ENCODE measurements at places on chromosomes 1 and 21.

DNA sequence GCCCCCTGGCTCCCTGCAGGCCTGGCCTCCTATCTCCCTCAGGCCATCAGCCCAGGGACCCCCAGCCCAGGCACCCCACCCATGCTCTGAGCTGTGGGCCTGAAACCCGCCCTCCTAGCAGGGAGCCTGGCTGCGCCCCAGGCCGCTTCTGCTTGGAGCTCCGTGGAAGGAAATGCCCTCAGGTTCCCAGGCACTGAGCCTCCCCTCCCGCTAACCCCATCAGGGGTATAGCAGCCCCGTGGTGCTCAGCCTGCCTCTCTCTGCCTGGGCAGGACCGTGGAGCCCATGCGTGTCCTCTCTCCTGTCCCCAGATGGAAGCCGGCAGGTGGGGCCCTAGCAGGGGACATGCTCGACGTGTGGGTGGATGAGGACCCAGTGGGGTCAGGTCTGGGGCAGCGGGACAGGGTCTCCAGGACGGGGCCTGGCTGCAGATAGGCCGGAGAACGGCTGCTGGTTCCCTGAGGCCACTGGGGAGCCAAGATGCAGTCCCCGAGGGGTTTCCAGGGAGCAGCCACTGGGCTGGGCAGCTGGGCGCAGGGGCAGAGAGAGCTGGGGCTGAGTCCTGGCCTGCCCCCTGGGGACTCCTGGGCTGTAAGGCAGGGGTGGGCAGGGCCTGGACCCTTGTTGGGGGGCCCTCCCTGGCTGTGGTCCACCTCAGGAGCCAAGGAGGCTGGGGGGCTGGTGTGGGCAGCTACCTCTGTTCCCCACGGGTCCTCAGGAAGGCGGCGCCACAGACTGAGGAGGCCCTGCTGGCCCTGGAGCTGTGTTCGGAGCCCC is 75.5 kb downstream of the MORN1 start:
- DNase-seq, result no peak

GRCh38 chr1:241857131-241857530 is 9.1 kb downstream of the EXO1 start:
- no peak for DNase-seq

DNA sequence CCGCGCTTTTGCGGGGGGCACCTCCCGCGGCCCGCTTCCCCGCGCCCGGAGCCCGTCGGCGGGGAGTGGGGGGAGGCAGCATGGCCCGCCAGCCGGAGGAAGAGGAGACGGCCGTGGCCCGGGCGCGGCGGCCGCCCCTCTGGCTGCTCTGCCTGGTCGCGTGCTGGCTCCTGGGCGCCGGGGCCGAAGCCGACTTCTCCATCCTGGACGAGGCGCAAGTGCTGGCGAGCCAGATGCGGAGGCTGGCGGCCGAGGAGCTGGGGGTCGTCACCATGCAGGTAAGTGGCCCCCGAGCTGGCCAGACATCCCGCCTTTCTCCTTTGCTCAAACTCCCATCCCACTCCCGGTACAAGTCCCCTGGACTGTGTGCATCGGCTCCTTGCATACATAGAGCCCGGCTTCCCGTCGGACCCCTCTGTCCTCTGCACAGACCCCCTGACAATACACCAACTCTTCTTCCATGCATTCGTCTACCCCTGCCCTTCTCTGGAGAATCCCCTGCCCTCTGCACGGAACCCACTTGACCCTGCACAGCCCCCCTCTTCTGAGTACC is 812 bp downstream of the CACHD1 start:
- no peak for DNase-seq

- DNase-seq, result no peak
Observed at GRCh38 chr1:158043232-158043631, 49.8 kb downstream of the KIRREL1 start.

DNA sequence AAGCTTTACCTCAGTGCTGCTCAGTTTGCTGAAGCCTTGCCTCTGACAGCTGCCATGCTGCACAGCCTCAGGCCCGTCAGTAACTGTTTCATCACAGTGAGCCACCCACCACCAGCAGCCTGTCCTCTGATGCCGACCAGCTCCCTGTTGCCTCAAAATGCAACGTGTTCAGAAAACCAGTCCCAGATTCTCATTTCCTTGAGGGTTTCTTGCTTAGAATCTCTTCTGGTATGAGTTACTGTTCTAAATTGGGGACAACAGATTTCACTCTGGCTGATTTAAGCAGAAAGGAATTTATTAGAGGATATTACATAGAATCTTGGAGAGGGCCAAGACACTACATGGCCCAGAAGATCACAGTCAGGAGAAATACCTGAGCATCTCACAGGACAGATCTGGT is 11.0 kb downstream of the UBL4B start:
- DNase-seq, result no peak

- DNase-seq, result no peak
Observed at GRCh38 chr1:8911416-8912309, 33.2 kb upstream of the ENO1 start.

- DNase-seq, result no peak
Observed at GRCh38 chr1:25833158-25833557, 13.4 kb downstream of the MTFR1L start.

- no peak for DNase-seq
Observed at GRCh38 chr1:110718452-110718851, 43.7 kb upstream of the KCNA3 start.

DNA sequence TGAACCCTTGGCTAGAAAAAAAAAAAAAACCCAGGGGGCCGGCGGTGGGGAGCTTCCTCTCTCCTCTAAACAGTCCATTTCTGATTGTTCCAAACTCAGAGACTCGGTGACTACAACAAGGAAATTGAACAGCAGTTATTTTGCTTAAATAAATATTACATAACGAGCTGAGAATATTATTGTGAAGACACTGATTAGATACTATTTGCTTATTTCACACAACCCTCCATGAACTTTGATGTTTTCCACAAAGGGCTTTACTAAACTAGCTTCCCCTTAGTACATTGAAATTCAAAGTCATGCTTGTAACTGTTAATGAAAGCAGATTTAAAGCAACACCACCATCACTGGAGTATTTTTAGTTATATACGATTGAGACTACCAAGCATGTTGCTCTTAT is at the start of gene CFHR5:
CFHR5 (plus strand) TSS at position 279 of the 400 bp plus-strand sequence; CDS start at position 388, 109 bp downstream.
- DNase-seq, result no peak

DNA sequence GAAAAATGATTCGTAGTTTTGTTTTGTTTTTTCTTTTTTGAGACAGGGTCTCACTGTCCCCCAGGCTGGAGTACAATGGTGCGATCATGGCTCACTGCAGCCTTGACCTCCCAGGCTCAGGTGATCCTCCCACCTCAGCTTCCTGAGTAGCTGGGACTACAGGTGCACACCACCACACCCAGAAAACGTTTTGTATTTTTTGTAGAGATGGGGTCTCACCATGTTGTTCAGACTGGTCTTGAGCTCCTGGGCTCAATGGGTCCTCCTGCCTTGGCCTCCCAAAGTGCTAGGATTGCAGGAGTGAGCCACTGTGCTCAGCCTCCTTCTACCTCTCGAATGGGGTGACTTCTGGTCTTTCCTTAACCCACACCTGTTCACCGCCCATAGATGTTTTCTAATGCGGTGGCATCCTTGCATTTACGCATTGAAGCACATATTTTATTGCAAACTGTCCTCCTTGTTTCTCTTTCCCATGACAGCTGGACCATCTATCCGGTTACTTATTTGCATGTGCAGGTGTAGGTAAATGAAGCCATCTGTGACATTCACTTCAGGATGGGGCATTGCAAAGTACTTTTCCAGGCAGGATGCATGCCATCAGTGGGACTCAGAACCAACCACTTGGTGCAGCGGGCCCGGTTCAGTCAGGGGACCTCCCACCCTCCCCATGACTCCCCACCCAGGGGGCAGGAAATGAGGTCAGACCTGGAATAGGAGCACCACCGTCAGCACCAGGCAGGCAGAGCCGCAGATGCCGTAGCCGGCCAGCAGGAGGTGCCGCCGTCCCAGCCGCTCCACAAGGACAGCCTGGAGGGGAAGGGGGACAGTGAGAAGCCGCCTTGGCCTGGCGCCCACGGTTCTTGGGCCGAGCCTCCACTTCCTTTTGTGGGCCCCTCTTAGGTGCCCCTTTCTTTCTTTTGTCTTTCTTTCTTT is 16.5 kb downstream of the SLC2A7 start:
- no peak for DNase-seq

DNA sequence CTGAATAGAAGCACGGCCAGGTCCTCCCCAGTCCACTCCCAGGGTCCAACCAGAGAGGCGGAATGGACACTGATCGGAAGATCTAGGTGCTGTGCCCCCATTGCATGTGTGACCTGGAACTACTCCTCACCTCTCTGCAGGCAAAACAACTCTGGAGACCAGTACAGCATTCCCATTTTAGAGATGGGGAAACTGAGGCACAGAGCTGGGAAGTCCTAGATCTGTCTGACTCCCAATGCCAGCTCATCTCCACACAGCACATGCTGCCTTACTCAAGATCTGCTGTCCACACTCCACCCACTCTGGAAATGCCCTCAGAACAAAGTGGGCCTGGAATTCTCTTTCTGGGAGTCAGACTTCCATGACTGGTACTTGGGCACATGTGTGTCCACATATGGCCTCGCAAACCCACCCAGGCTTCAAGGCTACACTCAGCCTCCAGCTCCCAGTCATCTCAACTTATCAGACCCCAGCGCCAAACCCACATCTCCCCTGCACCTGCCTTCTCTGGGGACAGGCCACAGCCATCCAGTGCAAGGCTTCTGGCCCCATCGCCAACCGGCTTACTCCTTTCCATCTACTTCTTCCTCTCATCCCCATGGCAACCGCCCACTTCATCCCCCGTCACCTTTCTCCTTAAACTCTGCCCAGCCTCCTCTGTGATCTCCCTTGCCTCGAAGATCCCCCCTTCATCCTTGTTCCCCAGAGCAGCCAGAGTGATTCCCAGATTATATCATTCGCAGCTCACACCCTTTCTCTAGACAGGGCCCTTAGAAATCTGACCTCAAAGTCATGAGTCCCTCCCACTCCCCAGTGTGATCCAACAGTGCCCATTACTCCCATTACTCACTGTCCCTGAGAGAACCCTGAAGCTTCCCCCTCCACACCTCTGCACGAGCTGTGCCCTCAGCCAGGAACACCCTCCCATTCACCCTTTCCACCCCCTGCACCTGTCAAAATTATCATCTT is 2.7 kb downstream of the COL8A2 start:
- DNase-seq, result no peak

GRCh38 chr1:84907095-84907827 is 14.3 kb upstream of the LPAR3 start:
- DNase-seq, result no peak

- no peak for DNase-seq
Observed at GRCh38 chr1:7686301-7686850, 84.7 kb upstream of the VAMP3 start.

DNA sequence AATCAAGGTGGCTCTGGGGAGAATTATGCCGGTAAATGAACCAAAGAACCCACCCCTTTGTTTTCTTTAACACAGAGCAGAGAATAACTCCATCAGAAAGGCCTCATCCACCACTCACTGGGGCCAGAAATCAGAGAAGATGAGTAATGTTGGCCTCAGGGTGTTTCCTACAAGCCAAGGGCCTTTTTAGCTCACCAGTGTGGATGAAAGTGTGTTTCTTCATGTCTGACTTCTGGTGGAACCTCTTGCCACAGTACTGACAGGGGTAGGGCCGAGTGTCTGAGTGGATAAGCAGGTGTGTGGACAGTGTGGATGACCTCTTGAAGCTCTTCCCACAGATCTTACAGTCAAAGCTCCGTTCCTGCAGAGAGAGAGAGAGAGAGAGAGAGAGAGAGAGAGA is 8.3 kb downstream of the GFI1 start:
- no peak for DNase-seq

DNA sequence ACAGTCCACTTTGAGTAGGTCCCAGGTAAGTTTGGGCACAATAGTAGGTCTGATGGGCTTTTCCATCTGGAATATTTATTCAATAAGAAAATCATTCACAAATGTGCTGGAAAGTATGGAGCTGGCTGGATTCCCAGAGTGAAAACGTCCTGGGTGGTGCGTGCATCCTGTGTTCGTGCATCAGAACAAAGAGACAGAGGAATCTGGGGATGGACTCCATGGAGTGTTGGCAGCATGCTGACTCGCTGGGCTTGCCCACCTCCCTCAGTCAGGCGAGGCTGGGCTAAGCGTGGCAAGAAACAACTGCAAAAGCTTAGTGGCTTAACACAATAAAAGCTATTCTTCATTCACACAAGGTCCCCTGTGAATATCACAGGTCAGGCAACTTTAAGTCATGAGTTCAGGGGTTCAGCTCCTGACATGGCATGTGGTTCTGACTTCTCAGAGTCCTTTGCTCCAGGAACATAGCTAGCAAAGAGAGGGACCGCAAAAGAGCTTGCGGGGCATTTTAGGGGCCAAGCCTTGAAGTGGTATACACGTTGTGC is 151.6 kb upstream of the ZNF644 start:
- DNase-seq, result no peak

DNA sequence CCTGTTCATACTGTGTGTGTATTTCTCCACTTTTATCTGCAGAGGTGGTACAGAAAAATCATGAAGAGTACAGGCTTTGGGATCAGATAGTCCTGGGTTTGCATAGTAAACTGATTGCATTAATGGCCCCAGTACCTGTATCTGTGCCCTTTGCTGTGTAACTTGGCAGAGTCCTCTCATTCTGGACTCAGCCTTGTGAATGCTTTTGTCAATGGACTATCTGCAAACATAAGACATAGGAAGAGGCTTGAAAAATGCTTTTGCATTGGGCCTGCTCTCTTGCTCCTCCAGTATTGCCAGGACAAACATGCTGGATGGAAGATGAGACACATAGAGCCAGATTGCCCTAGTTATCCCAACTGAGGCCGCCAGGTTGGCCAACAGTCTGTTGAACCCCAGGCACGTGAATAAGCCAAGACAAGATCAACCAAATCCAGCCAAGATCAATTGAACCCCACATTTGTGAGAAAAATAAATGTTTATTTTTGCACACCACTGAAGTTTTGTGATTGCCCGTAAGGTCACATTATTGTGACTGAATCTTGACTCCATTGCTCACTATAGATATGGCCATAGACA is 37.2 kb downstream of the ADCY10 start:
- DNase-seq, result no peak

DNA sequence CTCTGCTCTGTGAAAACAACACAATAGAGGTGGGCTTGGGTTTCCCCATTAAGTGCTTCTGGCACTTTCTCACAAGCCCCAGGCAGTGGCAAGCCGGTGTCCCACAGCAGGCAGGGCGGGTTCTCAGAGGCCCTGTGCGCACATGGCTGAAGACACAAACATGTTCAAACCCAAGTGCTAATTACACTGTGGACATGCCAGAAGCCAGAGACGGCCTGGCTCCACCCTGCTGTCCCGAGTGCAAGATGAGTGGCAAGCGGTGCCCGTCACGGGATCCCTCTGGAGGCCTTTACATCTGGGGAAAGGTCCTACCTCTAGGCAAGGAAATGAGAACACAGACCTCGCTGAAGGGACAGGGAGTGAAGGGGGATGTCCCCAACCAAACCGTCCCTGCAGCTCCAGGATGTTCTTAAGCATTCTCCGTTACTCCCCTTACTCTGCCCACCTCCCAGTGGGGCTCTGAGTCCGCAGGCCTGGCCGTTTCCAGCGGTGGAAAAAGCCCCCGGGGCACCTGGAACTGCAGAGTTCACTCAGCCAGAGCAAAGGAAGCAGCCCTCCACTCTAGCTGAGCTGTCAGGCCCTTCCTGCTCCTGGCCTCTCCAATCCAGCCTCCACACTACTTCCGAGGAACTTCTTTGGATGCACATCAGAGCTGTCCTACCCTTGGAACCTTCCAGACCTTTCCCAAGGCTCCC is 57.4 kb downstream of the SLC66A1 start:
- DNase-seq, result no peak
